AML-193 (cell line): ENCODE measurements at places on chromosomes 16 and 17.

DNA sequence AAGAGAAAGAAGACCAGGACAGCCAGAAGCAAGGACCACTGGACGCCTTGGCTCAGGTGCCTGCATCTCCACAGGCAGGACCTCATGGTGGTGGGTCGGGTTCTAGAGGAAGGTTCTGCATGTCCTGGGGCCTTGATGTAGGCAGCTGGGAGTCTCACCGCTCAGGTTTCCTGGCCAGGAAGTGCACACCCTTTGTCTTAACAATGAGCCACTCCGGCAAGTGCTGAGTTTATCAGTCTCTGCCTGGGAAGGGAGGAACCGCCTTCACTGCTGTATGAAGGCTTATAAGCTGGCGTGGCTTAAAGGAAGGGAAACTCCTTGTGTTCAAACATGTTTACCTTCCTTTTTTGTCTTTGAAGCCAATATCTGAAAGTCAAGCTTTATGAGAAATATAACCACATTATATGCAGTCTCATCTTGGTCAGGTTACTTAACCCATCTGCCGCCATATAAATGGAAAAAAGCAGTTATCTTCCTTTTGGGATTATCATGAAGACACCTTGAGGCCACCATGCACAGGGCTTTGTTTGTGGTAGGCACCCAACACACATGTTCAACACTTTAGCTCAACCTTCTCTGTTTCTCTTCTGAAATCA, at the start of gene ST6GALNAC1:
TSS of gene ST6GALNAC1 (minus strand) at position 205 of the 596 bp plus-strand sequence. CDS start at position 86, 119 bp downstream.
- no peak for DNase-seq

- no peak for DNase-seq
Measured at GRCh38 chr17:1829216-1829591, 498 bp downstream of the SMYD4 start.

GRCh38 chr17:5468075-5468473, 708 bp downstream of the DHX33 start:
- DNase-seq: no peak

GRCh38 chr17:45345554-45346215, 28.9 kb upstream of the MAP3K14 start:
- DNase-seq: no peak

DNA sequence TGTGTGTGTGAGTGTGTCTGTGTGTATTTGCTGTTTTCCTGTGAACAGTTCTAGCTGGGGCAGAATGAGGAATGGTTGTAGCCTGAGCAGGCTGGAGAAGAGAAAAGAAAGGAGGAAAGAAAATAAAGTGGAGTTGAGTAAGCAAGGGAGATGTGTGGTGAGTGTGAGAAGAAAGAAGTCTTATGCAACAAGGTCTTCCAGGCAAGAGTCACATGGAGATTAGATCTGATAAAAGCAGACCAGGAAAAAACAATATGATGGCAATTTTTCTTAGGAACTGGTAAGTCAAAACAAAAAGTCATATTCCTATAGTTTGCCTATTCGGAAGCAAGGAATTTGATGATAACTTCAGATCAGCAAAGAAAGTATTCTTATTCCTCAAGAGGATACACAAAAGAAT, 125.0 kb downstream of the HS3ST3A1 start:
- DNase-seq: no peak

DNA sequence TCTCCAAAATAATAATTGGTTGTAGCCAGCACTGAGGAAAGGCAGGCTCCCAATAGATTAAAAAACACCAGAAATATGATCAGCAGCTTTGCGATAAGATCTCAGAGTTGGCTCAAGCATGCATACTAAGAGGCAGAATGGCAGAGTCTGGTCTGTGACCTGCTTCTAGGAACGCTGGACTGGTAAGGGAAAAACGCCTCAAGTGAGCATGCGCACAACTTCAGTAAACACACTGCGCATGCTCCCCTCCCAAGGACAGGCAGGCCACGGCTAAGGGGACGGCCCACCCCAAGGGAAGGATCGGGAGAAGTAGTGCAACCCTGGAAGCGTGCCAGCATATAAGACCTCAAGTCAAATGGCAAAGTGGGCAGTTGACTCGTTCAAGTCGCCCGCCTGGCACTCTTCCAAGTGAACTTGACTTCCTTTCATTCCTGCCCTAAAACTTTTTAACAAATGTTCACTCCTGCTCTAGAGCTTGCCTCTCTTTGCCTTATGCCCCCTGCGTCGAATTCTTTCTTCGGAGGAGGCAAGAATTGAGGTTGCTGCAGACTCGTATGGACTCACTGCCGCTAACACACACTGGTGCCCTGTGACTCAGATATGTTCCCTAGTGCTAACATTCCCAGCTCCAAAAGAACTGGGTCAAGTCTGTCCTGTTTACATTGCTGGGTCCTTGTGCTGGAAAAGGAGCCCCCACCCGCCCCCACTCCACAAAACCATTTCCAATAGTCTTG, 22.4 kb upstream of the PRM1 start:
- no peak for DNase-seq

DNA sequence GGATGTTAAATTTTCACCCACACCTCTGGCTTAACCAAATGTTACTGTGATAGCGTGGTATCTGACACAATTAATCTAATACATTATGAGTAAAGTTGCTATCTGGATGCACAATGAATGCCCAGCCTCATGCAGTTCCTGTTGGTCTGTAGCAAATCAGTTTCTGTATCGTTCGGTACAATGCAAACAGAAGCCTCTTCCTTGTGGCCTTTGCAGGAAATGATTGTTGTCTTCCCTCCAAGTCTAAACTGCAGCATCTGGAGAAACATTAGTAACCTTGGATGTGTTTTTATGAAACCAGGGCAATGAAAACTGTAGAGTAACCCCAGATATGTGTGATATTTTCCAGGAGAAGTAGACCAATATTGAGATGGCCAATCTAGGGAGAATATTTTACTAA, 46.8 kb downstream of the CYB561 start:
- DNase-seq: no peak

DNA sequence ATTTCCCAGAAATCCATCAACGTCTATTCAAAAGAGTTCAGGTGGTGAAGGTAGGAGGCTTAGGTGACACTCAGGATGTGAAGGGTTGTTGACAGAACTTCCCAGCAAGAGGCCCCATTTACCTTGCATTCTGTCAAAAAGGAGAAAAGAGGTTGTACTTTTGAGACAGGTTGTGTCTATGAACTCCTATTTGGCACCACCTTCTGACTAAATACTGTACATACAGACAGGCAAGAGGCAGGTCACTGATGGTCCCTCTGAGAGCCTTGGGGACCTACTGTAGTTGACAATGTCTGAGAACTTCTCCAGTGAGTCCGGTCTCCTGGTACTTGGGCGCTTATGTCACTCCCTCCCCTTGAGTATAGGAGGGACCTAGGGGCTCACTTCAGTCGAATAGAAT, 479.3 kb upstream of the ZFHX3 start:
- DNase-seq: no peak

- no peak for DNase-seq
Measured at GRCh38 chr17:44159519-44160210, 10.8 kb upstream of the ASB16 start.

GRCh38 chr16:80041410-80041809, 440.9 kb upstream of the MAF start:
- DNase-seq: no peak

- DNase-seq: no peak
Measured at GRCh38 chr17:56658648-56659047, 65.1 kb downstream of the NOG start.

DNA sequence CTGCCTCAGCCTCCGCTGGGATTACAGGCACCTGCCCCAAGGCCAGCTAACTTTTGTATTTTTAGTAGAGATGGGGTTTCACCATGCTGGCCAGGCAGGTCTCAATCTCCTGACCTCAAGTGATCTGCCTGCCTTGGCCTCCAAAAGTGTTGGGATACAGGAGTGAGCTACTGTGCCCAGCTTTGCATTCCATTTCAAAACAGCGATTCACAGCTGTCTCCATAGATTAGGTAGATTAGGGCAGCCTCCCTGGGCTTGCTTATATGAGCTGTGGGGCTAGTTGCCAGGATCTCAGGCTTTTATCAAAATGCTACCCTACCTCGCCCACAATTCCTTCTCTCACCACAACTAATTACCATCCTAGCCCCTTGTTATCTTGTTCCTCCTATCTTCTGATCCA, 176.4 kb upstream of the ZKSCAN2 start:
- no peak for DNase-seq

DNA sequence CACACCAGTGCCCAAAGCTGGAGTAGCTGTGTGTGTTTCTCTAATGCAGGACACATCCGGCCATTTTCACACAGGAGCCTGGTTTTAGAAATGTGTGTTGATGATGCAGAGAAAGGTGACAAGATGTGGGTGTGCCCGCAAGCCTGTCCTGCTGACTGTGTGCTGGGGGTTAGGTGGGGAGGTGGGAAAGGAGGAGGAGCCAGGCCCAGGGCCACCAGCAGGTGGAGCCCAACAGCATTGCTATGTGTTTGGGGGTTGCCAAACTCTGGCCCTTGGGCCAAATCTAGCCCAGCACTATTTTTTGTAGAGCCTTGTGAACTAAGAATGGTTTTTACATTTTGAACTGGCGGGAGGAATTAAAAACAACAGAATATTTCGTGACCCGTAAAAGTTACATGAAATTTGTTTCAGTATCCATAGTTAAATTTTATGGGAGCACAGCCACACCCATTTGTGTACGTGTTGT, 61.7 kb upstream of the LGALS9 start:
- DNase-seq: peak; percentile 12

DNA sequence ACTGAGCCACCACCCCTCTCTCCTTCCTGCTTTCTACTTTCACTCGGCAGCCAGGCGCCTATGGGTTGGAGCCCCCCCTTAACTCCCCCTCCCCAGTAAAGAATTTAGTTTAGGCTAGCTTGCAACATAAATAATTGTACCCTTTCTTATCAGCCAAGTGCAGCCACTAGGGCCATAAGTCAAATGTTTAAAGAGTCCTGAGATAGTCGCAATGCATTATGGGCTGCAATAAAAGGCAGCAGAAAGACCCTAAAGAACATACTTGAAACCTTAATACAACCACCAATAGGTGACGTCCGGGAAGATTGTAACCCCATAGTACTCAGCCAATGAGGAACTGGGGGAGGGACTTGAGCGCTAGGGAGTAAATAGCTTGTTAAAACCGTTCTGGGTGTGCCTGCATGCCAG, 40.5 kb downstream of the C16orf82 start:
- no peak for DNase-seq

DNA sequence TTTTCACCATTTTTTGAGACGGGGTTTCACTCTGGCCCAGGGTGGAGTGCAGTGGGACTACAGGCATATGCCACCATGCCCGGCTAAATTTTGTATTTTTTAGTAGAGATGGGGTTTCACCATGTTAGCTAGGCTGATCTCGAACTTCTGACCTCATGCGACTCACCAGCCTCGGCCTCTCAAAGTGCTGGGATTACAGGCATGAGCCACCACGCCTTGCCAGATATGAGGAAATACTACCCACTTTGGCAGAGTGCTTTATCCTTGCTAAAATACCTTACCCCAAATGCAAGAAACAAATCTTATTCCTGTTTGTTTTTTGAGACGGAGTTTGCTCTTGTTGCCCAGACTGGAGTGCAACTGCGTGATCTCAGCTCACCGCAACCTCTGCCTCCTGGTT, 62.9 kb upstream of the MGAT5B start:
- DNase-seq: no peak

DNA sequence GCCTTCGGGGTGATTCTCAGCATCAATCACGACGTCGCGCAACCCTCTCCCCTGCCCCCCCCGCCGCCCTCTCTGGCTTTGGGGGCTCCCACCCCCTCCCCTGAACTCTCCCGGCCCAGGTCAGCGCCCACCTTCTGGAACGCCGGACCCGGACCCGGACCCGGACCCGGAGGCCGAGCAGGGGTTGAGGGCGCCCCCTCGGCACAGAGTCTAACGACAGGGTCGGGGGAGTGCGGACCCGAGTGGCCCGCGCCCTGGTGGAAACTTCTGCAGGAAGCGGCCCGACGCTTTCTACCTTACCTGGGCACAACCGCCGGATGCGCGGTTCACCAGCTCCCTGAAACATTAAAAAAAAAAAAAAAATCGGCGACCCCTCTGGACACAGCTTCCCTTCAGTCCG, 16.2 kb downstream of the SALL1 start:
- no peak for DNase-seq

DNA sequence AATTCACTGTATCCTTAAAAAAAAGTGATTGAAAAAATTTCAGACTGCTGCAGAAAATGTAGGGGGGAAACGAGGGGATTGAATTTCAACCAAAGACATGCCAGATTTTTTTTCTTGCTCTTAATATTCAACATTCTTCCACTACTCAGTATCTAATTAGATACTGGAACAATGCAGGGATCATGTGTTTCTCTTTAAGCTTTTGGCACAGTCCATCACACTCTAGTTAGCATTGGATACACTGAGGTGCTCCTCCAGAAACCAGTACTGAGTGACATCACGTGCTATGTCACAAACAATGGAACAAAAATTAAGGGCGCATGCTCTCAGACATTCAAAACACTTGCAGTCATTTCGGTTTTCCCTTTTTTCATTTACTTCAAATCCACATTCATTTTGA, 298.6 kb upstream of the PSMD7 start:
- DNase-seq: no peak

DNA sequence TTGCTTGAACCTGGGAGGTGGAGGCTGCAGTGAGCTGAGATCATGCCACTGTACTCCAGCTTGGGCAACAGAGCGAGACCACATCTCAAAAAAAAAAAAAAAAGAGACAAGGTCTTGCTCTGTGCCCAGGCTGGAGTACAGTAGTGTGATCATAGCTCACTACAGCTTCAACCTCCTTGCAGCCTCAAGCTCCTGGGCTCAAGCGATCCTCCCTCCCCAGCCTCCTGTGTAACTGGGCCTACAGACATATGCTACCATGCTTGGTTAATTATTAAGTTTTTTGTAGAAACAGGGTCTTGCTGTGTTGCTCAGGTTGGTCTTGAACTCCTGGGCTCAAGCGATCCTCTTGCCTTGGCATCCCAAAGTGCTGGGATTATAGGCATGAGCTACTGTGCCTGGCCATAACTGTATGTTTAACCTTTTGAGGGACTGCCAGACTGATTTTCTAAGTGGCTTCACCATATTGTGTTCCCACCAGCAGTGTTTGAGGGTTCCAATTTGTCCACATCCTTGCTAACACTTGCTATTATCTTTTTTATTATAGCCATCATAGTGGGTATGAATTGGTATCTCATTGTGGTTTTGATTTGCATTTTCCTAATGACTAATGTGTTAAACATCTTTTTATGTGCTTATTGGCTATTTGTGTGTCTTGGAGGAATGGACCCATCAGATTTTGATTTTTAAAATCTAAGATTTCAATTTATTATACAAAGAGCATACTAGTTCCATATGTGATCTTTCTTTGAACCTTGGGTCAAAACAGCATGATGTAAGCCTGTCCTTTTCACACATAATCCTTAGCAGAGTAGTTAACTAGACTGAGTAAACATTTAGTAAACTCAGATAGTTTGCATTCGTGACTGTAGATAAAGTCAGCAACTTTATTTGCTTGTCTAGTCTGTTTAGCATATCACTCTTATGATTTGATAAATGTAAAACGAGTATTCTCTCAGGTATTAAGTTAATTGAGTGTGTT, 38.1 kb upstream of the KPNB1 start:
- DNase-seq: no peak

- no peak for DNase-seq
Measured at GRCh38 chr16:3655030-3655395, 522 bp downstream of the DNASE1 start.

- DNase-seq: no peak
Measured at GRCh38 chr16:84690088-84690819, 9.5 kb upstream of the USP10 start.
